Activated CD4-positive, alpha-beta memory T cell treated with anti-CD3 and anti-CD28 coated beads for 36 hours (primary cell): ENCODE measurements at places on chromosomes 5 and 9.

DNA sequence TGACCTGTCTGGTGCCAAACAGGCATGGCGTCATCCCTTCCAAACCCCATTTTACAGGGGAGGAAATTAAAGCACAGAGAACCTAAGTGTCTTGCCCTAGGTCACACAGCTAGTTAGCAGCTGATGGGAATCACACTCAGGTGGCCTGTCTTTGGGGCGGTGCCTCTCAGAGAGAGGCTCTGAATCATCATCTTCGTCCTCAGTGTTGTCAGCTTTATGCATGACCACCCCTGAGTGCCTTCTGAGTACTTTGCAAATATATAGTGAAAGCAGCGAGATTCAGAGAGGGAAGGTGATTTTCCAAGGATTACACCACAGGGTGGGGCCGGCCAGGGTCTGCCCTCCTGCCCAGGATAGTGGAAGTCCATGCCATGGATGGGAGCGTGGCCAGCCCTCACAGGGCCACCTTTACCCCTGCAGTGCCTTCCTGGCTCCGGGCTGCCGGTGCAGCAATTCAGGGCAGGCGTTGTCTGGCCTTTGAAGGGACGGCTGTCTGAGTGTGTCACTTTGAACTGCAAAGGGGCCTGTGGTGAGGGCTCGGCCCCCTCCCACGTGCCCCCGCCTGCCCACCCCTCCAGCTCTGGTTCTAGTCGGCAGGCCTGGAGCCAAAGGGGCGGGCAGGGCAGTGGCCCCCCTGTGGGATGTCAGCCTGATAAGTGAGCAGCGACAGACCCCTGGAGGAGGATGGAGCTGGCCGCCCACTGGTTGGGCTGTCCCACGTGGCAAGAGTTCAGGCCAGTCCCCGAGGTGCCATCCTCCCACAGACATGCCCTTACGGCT is 16.9 kb downstream of the LMX1B start:
- DNase-seq: no peak

GRCh38 chr9:80866576-80867227 is 822.6 kb downstream of the TLE1 start:
- no peak for DNase-seq

DNA sequence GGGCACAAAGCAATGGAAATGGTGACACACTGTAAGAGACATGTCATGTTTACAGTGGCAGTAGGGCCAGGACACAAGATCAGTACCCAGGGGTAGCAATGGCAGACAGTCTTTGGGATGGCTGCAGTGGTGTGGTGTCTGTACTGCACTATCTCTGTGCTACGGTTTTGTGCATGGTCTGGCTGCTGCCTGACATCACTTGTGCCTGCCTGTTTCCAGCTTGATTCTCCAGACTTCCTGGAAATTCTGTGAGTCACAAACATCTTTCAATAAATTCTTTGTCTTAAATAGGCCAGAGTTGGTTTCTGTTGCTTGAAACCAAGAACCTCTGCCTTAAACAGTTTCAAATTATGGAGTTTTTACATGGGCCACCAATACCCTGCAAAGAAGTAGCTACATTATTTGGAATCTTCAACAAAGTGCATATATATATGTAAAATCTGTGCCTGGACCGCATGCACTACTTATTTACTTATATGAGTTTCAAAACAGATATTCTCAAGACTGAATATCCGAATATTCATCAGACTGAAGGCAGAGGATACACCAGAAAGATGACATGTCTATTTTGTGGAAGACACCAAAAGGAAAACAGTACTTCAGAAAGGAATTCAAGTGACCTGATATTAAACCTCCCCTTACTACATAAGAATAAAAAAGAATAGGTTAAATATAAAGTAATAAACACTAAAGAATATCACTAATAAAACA is 188.1 kb downstream of the RFX3 start:
- peak; percentile 19 for DNase-seq

GRCh38 chr9:124256517-124257069 is 1.2 kb upstream of the NEK6 start:
- DNase-seq: no peak

DNA sequence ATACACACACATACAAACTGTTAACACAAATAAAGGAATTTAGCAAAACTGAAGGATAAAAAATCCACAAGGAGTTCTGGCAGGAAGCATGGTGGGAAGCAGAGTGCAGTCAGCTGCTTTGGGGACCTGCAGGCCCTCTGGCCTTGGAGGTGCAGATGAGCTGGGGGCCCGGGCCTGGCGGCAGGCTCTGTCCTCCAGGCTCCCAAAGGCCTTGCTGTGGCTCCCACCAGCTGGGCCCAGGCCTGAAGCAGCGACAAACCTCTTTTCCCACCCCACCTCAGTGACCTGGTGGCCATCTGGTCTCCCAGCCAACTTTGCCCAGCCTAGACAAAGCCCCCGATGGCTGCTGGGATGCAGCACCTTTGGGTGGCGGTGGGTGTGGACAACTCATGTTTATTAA is 67.8 kb downstream of the GLRA1 start:
- no peak for DNase-seq

GRCh38 chr9:72363236-72363635 is 1.8 kb downstream of the ZFAND5 start:
- no peak for DNase-seq

- DNase-seq: no peak
These were observed 134.3 kb upstream of the WWC1 start for GRCh38 chr5:168157141-168157540.

DNA sequence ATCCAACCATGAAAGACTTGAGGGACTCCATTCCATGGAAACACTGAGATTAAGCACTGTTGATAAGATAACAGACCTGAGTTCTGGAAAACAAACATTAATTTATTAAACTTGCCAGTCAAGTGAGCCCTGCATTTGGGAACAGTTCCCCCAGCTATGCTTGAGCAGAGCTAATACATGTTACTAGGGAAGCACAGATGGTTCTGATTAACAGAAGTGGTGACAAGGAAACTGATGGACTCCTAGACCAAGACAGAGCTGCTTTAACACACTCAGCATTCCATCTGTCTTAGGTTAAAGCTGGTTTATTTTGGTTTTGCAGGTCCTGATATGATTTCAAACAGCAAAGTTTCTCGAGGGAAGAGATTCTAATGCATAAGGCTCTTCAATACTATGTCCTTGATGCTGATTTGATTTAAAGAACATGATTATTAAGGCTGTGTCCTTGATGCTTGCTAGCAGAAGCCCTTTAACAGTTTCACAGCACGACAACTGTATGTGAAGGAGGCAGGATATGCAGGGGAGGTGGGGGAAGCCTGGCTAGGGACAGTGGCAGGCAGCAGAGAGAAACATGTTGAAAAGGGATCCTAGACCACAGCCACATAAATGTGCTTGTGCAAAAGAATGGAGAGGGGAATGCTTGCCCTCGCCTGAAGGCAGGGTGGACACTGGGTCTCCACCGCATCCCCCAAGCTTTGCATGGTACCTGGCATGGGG is 66.2 kb downstream of the ACTBL2 start:
- no peak for DNase-seq

DNA sequence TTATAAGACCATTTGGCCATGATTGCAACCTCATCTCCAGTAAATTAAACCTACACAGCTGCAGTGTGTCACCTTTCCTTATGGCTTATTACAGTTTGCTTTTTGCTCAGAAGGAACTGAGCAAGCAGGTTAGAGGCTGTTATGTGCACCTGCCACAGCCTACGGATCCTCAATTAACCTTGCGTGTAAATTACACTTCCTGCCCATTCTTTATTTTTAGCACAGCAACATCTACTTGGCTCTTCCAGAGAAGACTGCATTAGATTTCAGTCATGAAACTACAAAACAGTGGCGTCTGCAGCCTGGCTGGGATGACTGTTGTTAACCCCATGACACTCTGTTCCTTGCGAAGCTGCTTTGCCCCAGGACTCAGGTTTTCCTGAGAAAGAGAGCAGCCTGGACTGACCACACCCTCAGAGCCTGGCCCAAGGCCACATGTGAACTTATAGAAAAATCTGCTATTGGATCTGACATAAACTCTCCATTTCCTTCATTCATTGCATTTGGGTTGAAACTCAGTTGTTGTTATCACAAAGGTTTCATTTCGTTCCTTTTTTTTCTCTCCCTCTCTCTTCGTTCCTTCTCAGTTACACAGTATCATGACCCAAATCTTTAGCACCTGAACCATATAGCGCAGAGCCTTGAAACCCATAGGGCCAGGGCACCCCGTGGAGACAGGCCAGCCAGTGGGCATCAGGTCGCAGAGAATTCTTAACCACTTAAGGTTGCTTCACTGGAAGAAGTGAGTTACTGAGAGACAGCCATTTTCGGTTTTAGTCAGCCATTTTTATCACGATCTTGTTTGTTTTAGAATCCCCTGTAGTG is 138.6 kb downstream of the PALM2AKAP2 start:
- peak; percentile 75 for DNase-seq

- DNase-seq: no peak
These were observed 395.7 kb downstream of the TMEM161B start for GRCh38 chr5:87872986-87873385.

DNA sequence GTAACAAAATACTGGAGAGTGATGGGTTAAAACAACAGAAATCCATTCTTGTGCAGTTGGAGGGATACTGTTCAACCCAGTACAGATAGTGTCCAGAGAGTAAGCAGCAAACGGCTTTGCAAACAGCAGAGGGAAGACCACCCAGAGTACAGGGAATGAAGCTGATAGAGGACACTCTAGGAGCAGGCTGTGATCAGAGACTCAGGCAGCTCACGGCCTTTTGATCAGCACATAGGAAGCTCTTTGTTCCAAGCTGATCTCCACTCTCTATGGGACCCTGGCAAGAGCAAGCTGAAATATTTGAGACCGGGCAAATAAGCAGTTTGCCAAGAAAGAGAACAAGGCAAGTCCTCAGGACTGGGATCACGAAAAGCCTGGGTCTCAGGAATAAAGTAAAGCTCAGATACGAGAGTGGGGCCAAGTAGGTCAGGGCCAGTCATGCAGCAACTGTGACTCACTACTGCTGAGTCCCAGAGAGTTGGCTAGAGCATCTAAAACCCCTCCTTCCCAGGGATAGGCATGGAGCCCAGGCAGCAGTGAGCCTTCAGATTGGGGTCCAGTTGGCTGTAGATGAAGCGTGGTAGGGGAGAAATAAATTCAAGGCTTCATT is 52.4 kb downstream of the MELK start:
- DNase-seq: no peak

GRCh38 chr9:126096340-126096739 is 230.3 kb upstream of the MVB12B start:
- no peak for DNase-seq

- DNase-seq: no peak
These were observed 201.6 kb upstream of the IRX1 start for GRCh38 chr5:3393920-3394597.

- no peak for DNase-seq
These were observed 61.6 kb downstream of the ERCC6L2 start for GRCh38 chr9:95937131-95937530.
